ENCODE measurements at places on chromosomes 2 and 18.

DNA sequence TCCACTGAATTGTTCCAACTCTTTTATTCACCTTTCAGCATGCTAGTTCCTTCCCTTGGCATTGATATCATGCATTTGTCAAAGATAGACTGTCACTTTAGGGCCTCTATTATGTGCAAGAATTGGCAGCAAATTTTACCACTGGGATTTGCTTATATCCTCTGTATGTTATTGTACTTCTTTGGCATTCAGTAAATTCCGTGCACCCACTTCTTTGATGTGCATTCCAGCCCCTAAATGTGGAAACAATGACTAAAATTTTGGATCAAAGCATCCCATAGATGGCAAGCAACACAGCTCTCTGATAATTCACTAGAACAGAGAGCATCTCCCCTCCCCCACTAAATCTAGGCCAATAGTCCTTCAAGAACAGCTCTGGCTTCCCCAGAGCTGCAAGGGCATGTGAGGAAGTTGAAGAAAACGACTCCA lies 399.0 kb upstream of the HNRNPA3 start:
- DNase-seq: no peak

GRCh38 chr2:21658907-21659477 lies 535.2 kb downstream of the TDRD15 start:
- no peak for DNase-seq

DNA sequence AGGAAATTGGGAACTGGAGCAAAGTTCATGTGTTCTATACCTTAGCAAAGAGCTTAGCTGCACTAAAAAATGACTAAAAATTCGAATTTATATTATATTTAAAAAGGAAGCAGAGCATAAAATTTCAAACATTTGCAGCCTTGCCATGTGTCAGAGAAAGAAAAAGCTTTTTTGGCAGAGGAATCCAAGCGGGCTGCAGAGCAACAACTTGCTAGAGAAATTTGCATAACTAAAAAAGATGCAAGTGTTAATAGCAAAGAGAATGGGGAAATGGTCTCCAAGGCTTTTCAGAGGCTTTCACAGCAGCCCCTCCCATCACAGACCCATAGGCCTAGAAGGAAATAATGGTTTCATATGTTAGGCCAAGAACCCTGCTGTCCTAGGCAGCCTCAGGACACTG lies 1315.9 kb downstream of the DSC3 start:
- DNase-seq: no peak

DNA sequence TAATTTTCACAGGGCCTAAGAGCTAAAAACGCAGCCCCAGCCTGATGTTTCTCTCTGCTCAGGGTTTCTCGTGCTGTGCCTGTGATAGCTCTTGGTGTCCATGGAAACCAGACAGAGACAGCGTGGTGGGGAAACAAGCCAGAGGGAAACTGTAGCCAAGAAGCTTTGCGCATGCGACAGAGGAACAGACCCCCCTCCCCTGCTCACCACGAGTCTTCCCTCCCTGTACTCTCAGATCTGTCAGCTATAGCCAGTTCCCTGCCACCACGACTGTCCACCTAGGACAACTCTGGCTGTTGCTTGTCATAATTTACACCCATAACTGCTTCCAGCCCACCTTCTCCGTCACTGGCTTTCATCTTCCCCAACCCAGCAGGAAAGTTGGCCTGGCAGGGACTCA lies 13.2 kb upstream of the DNAJC27 start:
- no peak for DNase-seq

DNA sequence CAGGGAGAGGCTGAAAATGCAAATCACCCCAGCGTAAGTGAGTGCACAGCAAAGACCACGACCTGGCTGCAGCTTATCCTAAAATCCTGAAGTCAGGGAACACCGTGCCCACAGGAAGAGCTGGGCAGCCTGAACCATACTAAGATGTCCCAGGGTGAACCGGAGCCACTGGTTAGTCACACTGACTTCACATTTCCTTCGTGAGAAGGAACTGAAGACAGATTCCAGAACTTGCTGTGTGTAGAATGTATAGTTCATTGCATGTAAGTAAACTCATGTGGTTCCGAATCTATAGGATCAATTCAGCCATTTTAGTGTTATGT lies 84.6 kb upstream of the NDUFV2 start:
- no peak for DNase-seq

GRCh38 chr2:186617771-186618170 lies 27.9 kb downstream of the ITGAV start:
- DNase-seq: no peak

- no peak for DNase-seq
Observed at GRCh38 chr2:121626777-121627524, 22.3 kb downstream of the CLASP1 start.

Data from activated CD4-positive, alpha-beta T cell treated with anti-CD3 and anti-CD28 coated beads, Interleukin-2, amount 10 ng/mL, durations not matched to agents 7 days and 5 days (primary cell).